SW 1271 (cell line): ENCODE measurements at places on chromosomes 3 and 15.
A peak's percentile ranks its signal among the peaks of the same experiment; 100 is the strongest.

GRCh38 chr3:44831232-44831631, 30.5 kb upstream of the TMEM42 start:
- no peak for DNase-seq

DNA sequence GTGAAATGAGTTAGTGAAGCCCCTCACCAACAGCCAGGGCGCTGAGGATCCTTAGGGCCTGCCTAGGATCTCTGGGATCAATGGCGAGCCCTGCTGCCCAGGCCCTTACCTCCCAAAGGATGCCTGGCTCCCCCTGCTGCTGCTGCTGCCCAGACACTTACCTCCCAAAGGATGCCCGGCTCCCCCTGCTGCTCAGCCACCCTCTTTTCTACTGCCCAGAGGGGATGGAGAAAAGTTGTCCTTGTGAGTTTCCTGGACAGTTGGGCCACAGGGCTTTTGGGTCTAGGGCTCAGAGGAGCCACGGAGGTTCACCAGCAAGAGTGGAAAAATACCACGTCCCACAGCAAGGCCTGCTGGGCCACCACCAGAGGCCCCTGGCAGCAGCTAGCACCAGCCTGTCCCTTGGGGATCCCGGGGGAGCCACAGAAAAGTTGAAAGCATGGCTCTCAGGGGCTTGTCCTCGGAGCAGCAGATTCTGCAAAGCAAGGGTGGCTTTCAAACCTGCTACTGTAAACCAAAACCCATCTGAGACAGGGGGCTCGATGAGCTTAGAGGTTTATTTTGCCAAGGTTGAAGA, 59.4 kb downstream of the SLC6A6 start:
- DNase-seq: peak; percentile 67

DNA sequence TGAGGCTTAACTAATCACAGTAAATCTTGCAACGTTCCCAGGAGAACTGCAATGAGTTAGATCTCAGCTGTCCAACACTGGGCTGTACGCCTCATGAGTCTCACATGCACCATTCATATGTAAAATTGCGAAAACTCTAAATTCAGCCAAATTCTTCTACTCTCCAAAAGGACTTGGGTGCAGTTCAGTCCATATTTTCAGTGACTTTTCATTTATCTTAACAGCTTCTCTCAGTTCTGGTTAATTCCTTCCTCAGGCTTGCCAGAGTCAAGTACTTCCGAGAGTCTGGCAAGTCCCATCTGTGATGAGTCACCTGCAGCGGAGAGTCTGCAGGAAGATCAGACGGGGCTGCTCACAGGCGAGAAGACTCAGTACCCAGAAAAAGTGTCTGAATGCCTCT, 11.5 kb downstream of the CCDC80 start:
- no peak for DNase-seq

DNA sequence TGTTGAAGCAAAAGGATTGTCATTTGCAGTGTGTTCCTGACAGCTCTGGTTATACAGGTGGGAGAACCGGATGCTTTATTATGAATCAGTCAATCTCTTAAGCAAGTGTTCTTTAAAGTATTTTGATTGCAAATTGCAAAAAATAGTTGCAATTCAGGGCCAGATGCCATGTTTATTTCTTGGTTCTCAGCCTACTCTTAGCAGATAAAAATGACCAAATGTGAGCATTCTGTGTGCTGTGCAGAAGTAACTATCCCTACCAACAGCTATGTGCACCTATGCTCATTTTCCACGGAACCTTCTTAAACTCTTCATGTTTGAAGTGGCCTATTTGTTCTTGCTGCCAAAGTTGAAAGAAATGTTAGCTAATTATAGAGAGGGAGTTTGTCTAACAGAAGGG, 262.3 kb upstream of the RASGRP1 start:
- DNase-seq: no peak

GRCh38 chr3:172231318-172231901, 192.0 kb downstream of the FNDC3B start:
- DNase-seq: no peak

GRCh38 chr3:120554812-120555606, 41.1 kb upstream of the NDUFB4 start:
- no peak for DNase-seq

GRCh38 chr15:75842722-75843677, at the start of gene UBE2Q2:
Gene UBE2Q2 (plus strand): TSS chr15:75843447. CDS start chr15:75843667, 220 bp downstream.
- DNase-seq: peak; percentile 73
